ENCODE measurements at places on chromosomes 1 and 21.
A peak's percentile ranks its signal among the peaks of the same experiment; 100 is the strongest.

GRCh38 chr1:226973371-226973897, 33.3 kb downstream of the COQ8A start:
- peak; percentile 22 for DNase-seq

DNA sequence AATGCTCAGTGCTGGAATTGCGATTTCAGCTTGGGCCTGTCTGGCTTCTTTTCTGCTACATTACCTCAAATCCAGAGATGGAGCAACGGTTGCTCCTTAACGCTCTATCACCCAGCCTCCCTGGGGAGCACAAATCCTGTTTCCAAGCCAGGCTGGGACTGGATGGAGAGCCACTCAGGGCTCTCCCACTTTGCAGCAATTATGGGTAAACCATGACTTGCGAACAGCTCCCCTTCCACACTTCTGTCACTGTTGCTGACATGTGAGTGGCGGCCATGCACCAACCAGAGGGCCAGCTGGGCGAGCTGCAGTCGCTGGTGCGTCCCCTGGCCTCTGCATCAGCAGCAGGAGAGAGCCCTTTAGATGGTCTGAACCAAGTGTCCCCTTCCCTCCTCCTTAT, 65.1 kb upstream of the RAB4A start:
- no peak for DNase-seq

DNA sequence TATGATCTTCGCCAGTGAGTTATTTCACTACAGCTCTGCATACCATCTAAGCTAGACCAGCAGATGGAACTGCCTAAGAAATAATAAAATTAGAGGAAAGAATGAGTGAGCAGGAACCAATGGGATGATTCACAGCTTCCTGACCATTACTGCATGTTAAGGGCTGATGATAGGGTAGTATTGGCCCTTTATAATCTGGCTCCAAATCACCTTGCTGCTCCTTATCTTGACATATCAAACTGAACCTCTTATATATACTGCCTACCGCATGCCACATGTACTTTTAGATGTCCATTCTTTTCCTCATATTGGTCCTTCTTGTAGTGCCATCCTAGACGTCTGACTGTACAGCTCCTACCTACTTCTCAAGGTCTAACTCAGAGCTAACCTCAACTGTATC, 524.4 kb downstream of the DPYD start:
- no peak for DNase-seq

DNA sequence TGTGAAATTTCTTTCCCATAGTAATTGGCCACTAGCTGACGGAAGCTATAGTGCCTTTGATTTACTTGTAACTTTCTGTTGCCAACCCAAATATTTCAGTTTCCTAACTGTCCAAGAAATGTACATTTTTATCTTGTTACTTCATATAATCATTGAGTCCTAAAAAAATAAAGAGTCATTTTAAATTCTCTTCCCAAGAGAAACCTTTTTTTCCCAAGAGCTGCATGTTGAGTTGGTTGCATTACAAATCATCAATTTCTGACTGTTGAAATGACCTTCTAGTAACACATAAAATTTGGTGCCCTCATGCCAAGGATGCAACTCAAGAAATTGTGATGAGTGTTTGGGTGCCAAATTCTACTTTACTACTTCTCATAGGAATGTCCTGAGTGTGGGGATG, 61.0 kb downstream of the HMCN1 start:
- DNase-seq: no peak

GRCh38 chr21:44279354-44280260, 6.1 kb upstream of the AIRE start:
- DNase-seq: no peak

DNA sequence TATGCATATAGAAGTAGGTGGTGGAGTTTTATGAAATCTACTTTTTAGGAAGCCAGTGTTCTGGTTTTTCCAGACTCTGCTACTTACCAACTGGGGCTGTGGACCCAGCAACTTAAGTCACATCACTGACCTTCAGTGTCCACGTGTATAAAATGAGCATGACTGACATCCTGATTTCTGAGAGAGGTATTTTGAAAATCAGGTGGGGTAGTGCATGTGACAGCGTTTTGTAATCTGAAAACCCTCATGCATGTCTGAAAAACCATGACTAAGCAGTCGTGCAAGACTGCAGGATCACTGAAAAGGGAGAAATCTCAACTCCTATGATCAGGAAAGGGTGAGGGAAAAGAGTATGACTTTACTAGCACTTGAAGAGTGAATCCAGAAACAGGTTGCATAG, 26.1 kb downstream of the CR1L start:
- DNase-seq: no peak

DNA sequence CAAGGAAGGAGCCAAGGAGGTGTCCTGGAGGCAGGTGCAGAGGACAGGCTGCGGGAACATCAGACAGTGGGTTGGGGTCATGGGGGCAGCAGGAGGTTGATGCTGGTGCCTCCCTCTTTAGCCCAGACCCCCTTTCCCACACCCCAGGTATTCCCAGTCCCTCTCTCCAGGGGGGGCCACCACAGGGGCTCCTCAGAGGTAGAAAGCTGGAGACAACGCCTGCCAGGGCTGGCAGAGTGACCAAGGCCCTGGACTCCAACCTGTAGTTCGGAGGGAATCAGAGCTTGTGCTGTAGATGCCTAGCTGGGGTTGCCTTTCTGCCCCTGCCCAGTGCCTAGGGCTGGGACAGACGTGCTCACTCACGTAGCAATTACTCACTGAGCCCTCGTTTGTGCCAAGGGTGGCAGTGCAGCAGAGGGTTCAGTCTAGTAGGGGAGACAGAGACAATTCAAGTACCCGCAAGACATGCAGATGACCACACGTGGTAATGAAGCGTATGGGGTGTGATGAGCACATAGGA, 148.2 kb downstream of the PTPRU start:
- DNase-seq: no peak

DNA sequence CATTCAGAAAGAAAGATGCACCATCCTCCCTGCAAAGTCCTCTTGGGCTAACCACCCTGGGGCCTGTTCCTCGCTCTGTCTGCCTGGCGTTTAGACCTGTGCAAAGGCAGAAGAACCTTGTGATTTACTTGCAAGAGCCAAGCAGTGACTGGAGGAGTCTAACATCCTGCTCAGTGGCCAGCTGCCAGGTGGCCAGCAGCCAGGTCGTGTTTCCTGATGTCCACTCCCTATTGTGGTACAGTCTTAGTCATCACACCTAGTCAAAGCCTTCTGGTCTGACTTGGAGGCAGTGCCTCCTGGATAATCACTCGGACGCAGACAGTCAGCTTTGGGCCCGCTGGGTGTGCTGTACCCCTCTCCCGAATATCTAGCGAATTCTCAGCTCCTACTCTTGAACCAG, 118.1 kb downstream of the PGBD5 start:
- DNase-seq: peak; percentile 77

GRCh38 chr1:204584699-204585372, 68.6 kb downstream of the MDM4 start:
- no peak for DNase-seq

GRCh38 chr1:27166351-27166802, 11.5 kb upstream of the SLC9A1 start:
- no peak for DNase-seq

DNA sequence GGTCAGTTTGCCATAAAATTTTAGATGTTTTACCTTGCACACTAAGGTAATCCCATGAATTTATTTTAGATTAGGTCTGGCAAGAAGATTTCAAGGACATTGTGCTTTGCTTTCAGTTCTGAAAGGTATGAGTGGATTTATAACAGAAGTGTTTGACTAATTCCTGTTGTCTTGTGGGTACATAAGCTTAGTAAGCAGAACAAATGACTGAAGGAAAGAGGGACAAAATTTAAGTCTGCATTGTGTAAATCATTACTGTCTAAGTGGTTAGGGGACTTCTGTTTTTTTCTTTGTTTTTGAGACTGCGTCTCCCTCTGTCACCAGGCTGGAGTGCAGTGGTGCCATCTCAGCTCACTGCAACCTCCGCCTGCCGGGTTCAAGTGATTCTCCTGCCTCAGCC, 60.1 kb downstream of the PKN2 start:
- no peak for DNase-seq

GRCh38 chr1:230303822-230304221, 122.3 kb downstream of the PGBD5 start:
- DNase-seq: no peak

- no peak for DNase-seq
Observed at GRCh38 chr21:44556879-44557278, 1.7 kb downstream of the KRTAP10-3 start.

GRCh38 chr1:167463875-167464575, 54.3 kb downstream of the CD247 start:
- DNase-seq: no peak

DNA sequence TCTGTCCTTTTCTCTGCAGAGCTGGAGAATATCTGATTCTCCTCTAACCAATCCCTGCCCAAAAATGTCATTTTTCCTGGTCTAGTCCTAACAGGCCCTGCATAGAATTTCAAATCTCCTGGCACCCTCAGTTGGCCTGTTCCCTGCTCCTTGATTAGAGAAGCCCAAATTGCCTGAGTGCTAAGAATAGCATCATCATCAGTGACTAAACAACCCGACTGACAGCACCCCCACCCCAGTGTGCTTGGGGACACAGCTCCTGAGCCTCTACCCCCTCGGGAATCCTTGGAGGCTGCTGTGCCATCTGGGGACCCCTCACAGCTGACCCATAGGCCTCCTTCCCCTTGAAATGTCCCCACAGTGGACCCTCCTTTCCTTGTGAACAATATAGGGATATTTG, 94.4 kb downstream of the DDX20 start:
- no peak for DNase-seq

DNA sequence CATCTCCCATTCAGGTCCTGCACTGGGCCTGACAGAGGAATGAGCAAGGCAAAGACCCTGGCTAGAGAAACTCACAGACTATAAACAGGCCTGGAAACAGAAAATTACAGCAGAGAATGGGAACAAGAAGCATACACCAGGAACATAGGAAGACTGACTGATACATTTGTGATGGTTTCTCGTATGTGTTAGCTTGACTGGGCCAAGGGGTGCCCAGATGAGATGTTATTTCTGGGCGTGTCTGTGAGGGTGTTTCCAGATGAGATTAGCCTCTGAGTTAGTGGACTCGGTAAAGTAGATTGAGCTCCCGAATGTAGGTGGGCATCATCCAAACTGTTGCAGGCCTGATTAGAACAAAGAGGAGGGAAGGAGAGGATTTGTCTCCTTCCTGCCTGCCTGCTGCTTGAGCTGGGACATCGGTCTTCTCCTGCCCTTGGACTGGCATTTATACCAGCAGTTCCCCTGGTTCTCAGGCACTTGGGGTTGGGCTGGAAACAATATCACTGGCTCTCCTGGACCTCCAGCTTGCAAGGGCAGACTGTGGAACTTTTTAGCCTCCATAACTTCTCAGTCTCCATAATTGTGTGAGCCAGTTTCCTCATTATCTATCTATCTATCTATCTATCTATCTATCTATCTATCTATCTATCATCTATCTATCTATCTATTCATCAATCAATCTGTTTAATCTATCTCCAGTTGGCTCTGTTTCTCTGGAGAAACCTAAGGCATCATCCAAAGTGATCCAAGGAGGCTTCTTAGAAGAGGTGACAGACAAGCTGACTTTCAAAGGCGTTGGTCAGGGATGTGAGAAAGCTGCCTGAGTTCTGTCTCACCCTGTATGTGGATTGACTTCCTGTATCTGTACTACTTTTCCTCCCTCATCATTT, 9.7 kb upstream of the FOXO6 start:
- DNase-seq: no peak

- no peak for DNase-seq
Observed at GRCh38 chr1:205344066-205344928, 12.4 kb downstream of the KLHDC8A start.

DNA sequence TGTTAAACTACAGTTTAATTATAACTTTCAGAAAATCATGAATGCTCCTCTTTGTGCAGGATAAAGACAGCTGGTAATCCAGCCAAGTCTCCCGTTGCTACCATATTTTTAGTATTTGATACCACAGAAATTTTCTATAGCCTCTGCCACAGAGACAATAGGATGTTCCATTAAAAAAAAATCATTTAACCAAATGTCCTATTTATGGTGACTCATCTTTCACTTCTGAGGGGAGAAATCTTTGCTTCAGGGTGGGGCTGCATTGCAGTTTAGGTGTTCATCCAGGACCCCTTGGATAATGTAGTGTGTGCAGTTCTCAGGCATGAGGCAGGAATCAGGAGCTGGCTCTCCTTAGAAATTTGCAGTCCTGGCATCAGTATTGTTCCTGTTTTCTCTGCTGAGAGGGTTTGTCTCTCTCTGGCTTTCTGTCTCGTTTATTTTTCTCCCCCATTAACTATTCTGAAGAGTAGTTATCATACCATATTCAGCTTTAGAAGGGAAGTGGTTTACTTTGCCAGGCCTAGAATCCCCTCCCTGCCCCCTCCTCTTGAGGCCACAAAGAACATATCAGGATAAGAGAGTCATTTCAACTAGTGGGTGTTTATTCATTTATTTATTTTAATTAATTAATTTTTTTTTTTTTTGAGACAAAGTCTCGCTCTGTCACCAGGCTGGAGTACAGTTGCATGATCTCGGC, 3.1 kb downstream of the PRUNE1 start:
- DNase-seq: no peak

- DNase-seq: no peak
Observed at GRCh38 chr1:59520194-59520593, 223.3 kb downstream of the FGGY start.

DNA sequence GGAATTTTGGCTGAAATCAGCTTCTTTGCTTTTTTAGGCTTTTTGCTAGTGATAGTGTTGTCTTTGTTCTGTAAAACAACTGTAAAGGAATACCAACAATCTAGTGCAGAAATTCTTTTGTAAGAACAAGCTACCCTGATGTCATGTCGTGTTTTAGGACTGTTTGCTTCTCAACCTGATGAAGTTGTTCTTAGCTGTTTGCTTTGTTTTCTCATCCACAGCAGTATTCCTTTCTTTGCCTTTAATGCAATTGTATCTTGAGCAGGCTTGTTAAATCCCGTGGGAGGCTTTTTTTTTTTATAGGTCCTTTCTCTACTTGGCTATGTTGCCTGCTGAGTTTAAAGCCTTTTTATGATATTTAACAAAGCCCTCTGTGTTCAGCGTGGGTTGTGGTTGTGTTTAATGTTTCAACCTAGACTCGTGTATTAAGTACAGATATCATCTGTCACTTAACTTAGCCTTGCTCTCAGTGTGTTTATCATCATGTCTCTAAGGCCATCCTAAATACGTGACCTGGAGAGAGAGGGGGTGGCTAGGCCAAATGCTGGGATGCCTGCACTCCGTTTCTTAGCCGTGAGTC, 31.6 kb downstream of the ADARB1 start:
- DNase-seq: no peak

- DNase-seq: peak; percentile 42
Observed at GRCh38 chr1:98325646-98326440, 335.7 kb upstream of the SNX7 start.

- no peak for DNase-seq
Observed at GRCh38 chr1:30109853-30110252, 613.5 kb downstream of the MATN1 start.
